CD4-positive, alpha-beta T cell treated with Interleukin-6 at 100 ng/mL for 8 hours (primary cell): ENCODE measurements at places on chromosomes 16 and 17.
A peak's percentile ranks its signal among the peaks of the same experiment; 100 is the strongest.

DNA sequence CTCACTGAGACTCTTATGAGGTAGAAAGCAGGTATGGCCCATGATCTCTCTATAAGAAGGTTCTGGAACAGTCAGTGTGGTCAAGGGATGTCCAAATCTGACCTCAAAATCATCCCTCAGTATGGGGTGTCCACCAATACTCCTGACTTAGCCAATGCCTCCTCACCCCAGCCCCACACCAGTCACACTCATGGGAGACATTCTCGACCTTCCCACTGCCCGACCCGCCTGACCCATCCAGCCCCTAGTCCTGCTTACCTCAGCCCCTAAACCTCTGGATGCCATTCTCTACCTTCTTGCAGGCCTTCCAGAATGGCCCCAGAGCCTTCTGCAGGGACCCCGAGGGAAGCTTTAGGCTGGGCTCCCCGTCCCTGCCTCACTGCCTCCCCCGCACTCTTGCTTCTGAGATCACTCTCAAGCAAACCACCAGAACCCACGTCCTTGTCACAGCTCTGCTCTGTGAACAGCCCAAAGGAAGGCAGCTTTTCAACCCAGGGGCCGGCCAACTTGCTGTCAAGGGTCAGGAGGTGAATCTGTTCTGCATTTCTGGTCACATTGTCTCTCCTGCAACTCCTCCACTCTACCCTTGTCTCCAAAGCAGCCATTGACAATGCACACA lies 44.9 kb upstream of the RBFOX3 start:
- no peak for DNase-seq

- peak; percentile 78 for DNase-seq
These were observed at the start of gene ARL4D for GRCh38 chr17:43398724-43399595. ARL4D (plus strand) TSS chr17:43398993; CDS start chr17:43399733, 740 bp downstream.

DNA sequence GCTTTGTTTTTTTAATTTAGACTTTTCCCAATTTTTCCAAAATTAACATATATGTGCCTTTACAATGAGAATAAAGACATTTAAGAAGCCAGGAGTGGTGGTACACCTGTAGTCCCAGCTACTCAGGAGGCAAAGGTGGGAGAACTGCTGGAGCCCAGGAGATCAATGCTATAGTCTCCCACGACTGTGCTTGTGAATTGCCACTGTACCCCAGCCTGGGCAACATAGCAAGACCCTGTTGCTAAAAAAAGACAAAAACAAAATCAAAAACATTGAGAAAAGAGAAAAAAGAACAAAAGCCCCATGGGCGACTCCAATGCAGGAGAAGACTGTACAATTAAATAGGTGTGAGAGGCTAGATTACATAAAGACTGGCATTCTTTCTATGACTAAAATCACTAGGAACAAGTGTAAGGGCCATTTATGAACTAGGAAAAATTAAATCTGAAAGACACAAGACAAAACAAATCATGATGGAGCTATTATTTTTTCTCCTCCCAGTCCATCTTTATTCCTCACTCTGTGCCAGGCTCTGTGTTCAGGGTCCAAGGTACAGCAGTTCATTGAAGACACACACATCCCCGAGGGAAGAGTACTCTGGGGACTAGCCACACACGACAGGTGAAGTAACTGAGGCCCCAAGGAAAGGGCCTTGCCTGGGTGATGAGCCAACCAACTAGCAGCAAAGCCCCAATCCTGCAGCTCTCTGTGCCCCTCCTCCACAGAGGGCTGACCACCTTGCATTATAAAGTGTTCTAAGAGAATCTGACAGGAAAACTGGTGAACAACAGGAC lies 79.8 kb downstream of the CREBBP start:
- no peak for DNase-seq

- no peak for DNase-seq
These were observed 9.9 kb downstream of the C16orf86 start for GRCh38 chr16:67676516-67676915.

DNA sequence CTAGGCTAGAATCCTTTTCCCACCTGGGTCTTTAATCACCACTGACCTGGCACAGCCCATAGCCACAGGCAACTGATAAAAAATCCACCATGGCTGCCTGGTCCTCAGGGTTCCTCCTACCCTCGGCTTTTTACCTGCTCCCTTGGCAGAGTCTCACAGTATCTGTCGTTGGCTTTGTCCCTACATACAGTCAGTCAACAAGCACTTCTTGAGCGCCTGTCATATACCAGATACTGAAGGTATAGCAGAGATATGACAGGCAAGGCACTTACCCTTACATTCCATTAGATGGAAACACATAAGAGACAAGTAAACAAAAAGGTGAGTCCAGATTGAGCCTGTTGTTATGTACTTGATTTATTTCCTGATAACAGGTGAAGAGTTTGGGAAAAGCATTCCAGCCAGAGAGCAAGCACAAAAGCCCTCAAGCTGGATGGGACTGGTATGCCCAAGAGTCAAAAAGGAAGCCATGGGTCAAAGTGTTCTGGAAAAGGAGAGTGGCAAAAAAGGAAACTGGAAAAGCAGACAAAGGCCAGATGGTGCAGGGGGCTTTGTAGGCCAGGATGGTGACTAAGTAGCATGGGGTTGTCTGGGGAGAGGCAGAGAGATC lies 247.0 kb downstream of the CHD9NB start:
- DNase-seq: no peak
